ENCODE measurements at places on chromosomes 11 and 22.

- no peak for DNase-seq
Measured at GRCh38 chr11:129734654-129735053, 81.0 kb upstream of the TMEM45B start.

DNA sequence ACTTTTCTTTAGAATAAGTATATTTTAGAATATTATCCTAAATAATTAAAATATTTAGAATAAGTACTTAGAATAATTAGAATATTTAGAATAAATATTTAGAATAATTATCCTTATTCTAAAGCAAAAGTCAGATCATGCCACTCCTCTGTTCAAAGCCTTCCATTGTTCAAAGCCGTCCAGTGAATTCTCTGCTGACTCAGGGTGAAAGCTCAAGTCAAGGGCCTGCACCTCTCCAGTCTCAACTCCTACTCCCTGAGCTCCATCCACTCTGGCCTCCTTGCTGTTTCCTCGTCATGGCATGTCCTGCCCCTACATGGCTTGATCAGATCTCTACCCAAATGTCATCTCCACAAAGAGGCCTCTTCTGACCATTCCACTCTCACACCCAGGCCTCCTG lies 30.0 kb downstream of the PLEKHA7 start:
- DNase-seq: no peak

GRCh38 chr11:76316726-76317125 lies 64.2 kb downstream of the THAP12 start:
- DNase-seq: no peak

DNA sequence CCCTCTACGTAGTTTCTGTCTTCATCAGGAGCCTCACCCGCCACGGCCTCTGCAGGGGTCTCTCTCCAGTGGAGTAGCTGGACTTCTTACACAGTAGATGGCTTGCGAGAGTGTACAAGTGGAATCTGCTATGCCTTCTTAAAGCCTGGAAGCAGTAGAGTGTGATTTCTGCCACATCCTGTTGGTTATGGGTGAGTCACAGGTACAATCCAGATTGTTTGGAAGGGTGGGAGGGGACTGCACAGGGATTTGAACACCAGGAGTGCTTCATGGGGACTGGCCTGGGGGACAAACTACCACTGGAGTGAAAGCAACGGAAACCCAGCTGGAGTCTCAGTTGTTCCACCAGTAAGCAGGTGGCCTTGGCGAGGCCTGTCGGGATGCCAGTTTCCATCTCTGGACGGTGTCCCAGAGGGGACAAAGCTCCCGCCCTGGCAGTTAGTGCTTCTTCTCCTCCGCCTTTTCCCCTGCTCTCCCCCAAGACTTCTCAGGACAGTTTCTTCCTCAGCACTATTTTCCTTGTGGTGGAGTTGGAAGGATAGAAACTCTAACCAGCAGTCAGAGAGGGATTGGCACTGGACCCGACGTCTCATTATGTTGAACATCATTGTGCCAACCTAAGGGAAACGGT lies 85.0 kb upstream of the RCN1 start:
- DNase-seq: no peak

DNA sequence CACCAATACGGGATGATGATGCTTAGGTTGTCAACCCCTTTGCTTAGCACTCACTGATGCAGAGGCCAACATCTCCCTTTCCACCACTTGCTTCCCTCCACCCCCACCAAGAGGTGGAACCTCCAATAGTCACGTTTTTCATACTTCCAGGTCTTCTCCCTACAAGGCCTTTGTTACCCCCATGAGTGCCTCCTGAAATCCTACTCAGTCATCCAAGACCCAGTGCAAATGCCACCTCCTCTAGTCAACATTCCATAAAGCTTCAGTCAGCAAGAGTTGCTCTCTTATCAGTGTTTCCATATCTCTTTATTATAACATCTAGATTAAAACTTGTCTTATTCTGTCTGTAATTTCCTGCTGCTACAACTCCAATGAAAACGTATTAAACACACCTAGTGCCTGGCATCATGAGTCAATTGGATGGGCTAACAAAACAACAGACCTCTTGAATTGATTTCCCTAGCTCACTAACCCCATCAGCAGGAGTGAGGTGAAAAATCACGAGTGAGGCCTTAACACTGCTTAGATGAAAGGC lies 370.7 kb upstream of the CCDC90B start:
- no peak for DNase-seq

- DNase-seq: no peak
Measured at GRCh38 chr11:134592391-134592990, 180.4 kb upstream of the B3GAT1 start.

GRCh38 chr11:35420371-35420770 lies 1.0 kb upstream of the SLC1A2 start:
- no peak for DNase-seq

- DNase-seq: no peak
Measured at GRCh38 chr11:57555393-57555792, 12.1 kb downstream of the UBE2L6 start.

GRCh38 chr11:130064596-130064995 lies 5.1 kb upstream of the APLP2 start:
- DNase-seq: no peak

GRCh38 chr11:57387289-57388030 lies 3.0 kb downstream of the PRG2 start:
- DNase-seq: no peak

DNA sequence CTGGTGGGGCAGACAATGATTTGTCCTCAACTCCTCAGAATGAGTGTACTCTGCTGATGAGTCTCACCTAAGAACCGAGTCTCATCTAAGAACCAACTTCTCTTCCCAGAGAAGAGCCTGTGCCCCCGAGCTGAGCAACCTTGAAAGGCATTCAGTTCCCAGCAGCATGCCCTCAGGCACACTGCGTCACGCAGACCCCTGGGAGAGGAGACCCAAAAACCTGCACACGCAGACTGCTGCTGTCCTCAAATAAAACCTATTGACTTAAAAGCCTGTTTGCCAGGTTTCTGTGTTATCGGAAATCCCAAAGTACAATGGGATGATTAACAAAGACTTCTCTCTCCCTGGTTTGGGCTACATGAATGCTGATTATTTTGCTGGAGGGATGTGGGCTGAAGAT lies 121.2 kb downstream of the C11orf58 start:
- DNase-seq: no peak

- DNase-seq: no peak
Measured at GRCh38 chr11:60347084-60347797, 20.2 kb downstream of the MS4A6E start.

GRCh38 chr22:46119093-46119728 lies 31.1 kb upstream of the PPARA start:
- no peak for DNase-seq
